ENCODE measurements at places on chromosomes 3 and 15.

- DNase-seq: no peak
These were observed 68.6 kb downstream of the DCUN1D1 start for GRCh38 chr3:182911782-182912111.

- DNase-seq: no peak
These were observed 159.9 kb downstream of the APBA2 start for GRCh38 chr15:29045717-29046116.

DNA sequence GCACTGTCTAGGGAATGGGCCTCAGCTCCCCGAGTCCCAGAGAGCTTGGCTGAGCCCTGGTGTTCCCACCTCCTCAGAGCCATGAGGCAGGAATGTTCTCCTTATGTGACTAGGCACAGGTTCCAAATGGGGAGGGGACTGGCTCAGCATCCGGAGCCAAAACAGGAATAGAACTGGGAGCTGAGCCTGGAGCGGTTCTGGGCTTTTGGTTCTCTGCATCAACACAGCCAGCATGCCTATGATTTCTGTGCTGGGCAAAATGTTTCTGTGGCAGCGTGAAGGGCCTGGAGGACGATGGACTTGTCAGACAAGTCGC lies at the start of gene FAM131A:
TSS of gene FAM131A (plus strand) at position 202 of the 316 bp plus-strand sequence. CDS start at position 233, 31 bp downstream.
- no peak for DNase-seq

GRCh38 chr3:88003115-88003755 lies 55.6 kb downstream of the CGGBP1 start:
- DNase-seq: no peak

- DNase-seq: no peak
These were observed 133.3 kb downstream of the CMSS1 start for GRCh38 chr3:99950921-99951320.

DNA sequence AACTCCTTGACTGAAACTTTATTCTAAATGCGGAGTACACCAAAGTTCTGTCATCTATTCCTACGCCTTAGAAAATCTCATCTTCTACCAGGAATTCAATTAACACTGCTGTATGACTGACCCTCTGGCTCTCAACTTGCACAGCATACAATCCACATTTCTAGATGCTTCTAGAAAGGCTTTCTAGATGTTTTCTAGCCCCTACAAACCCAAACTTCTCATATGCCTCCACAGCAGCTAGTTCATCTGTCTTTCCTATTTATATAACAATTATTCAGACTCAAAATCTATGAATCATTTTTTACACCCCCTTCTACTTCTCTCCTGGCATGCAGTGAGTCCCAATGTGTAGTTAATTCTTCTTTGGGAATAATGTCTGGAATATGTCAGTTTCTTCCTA lies 13.2 kb downstream of the INO80 start:
- DNase-seq: no peak

DNA sequence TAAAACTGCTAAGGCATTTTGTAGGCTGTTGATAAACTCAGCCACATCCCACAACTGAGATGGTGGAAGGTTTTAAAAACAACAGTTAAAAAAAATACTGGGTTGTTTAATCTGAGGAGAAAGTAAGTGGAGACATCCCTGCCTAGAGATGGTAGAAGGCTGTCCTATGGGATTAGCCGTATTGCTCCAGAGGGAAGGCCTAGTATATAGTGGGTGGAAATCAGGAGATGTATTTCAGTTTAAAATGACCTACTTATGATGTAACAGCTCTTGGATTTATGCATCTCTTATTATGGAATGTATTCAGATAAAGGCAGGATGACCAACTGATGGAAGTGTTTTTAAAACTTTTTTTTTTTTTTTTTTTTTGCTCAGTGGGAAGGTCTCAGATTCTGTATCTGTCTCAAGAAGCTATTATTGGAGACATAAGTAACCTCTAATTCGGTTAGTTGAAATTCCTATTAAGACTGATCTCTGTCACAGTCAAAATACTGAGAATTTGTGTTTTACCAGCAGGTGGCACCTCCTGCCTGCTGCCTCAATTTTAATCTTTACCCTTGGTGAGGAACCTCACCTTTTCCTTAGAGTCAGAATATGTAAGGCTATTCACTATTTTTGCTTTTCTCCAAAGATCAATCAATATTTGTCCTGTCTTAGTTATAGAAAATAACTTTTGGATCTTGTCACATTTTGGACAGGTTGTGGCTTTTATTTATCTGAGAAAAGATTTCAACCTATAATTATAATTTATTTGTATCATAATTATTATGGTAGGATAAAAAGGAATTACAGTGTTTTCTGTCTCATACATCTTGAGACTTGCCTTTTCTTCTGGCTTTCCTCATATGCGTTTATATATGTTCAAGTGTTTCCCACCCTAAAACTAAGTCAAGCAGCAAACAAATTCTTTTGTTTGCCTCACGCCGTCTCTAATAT lies 63.0 kb downstream of the VPS8 start:
- DNase-seq: no peak

Measured in hypothalamus (tissue), 51 donors.